Activated CD4-positive, alpha-beta T cell treated with anti-CD3 and anti-CD28 coated beads for 36 hours (primary cell): ENCODE measurements at places on chromosomes 1 and 21. TPM values are rescaled to one million over a fixed set of nuclear protein-coding genes. Genes with fewer than 3 reads are reported as not detected.
A peak's percentile ranks its signal among the peaks of the same experiment; 100 is the strongest.

Gene TEX38
- total RNA-seq = 0.18 TPM

- peak; percentile 87 for DNase-seq
Observed at GRCh38 chr1:20732588-20733359, at the start of gene SH2D5. Gene SH2D5 (minus strand): TSS chr1:20732703. CDS start chr1:20728044, 4,659 bp downstream.

Gene CFAP141
- not detected for total RNA-seq

Gene GUCA2A
- total RNA-seq = not detected

GRCh38 chr21:46532080-46532479 is 72.8 kb downstream of the S100B start:
- DNase-seq = no peak

DNA sequence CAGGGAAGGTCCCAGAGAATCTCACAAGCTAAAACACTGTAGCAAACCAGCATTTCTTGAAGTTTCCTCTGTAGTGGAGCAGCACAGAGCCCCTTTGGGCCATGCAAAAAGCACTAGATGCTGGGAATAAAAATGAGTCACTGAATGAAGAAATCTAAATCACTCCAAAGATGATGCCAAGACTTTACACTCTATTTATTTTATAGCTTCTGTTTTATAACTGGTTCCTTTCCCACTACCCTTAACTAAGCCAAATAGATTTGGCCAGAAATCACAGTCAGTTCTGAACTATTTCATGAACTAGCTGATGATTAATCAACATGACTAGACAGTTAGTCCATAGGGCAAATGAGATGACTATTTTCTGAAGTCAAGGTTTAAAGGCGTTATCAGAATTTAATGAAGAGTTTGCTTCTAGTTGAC is 89.5 kb downstream of the SCMH1 start:
- no peak for DNase-seq
